ENCODE measurements at places on chromosomes 6 and 20.

DNA sequence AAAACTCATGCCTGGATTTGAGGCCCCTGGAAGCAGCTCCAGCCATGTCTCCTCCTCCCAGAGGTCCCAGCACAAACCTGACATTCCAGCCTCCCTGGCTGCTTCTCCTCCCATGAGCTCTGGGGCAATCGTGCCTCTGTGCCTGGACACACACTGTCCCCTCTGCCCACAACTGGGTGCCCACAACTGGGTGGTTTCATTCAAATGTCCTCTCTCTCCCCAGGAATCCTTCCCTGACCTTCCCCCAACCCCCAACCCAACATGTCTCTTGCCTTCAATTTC lies 37.4 kb downstream of the NOL4L start:
- DNase-seq: no peak

GRCh38 chr6:25583099-25583498 lies 68.9 kb upstream of the SCGN start:
- DNase-seq: no peak

DNA sequence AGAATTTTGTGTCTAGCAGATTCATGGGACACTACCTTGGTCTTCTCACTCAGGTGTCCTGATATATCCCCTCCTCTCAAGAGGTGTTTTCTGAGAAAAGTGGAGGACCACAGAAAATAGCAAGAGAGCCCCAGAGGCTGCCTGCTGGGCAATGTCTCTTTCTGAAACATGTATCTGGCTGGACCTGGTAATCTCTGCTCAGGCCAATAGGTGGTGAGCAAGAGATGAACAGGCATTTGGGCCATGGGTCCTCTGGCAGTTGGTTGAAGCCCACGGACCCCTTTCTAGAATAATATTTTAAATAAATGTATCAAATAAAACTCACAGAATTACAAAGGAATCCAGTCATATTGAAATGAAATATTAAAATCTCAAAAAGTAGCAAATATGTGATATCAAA lies 8.8 kb upstream of the THBD start:
- DNase-seq: no peak

DNA sequence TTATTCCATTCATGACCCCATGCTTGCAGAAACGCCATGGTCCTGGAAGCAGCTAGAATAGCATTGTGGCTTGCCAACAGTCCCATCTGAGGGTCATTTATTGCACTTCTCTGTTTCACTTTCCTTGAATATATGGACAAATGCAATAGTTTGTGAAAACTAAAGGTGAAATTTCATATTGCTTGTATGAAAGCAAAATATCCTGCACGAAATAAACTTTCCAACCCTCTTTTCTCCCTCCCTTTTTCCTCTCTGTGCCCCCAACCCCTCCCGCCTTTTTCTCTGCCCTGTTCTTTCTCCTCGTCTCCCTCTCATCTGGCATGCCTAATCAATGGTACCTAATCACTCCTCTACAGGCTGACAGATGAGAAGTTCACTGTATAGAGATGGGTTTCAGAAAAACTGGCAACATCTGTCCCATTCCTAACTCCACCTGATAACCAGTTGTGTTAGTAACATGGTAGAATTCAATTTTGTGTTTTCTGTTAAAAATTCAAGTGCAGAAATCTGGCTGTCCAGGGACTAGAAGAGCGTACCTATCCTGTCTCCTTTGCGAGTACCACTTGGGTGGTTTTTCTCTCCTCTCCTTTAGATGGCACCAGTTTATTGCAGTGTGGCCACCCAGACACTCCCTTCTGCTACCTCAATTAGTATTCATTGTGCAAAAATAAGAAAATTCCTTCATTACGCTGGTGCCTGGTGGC lies 198.6 kb downstream of the FOXA2 start:
- DNase-seq: no peak

DNA sequence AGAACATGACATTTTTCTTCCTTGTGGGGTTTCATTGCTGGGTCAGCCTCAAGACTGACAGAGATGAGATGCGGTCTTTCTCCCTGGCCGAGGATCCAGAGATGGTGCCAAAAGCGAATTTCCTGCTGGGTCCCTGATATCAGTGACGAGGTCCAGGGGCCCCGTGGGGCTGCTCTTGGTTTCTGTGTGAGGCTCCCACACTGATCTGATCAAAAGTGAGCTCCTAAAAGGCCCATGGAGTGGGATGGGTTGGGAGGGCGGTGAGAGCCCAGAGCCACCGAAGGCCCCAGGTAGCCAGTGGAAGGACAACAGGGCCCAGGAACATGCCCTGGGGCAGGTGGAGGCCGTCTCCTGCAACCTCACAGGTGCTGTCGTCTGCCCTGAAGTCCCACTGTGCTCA lies 208.4 kb upstream of the CDH4 start:
- no peak for DNase-seq

DNA sequence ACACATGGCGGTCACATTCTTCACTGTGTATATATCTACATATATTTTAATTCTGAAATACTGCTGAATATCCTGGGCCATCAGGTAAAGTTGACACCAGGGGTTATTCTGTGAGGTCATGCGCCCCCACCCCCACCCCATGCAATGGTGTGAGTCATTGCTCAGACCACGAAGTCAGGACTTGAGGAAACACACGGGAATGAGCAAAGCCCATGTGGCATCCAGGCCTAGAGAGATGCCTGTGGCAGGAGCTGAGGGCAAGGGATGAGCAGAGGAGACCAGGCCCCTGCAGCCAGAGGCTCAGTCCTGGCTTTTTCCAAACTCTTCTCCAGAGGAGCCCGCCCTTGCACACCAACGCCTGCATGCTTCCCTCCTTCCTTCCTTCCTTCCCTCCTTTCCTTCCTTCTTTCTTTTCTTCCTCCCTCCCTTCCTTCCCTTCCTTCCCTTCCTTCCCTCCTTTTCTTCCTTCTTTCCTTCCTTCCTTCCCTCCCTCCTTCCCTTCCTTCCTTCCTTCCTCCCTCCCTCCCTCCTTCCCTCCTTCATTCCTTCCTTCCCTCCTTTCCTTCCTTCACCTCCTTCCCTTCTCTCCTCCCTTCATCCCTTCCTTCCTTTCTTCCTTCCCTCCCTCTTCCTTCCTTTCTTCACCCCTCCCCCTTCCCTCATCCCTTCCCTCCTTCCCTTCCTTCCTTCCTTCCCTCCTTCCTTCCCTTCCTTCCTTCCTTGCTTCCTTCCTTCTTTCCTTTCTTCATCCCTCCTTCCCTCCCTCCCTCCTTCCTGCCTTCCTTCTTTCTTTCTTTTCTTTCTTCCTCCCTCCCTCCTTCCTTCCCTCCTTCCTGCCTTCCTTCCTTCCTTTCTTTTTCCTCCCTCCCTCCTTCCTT lies 72.0 kb upstream of the INSM1 start:
- DNase-seq: no peak

GRCh38 chr20:32621891-32622584 lies 36.9 kb upstream of the NOL4L start:
- no peak for DNase-seq

GRCh38 chr6:28944412-28944865 lies 20.7 kb upstream of the TRIM27 start:
- peak; percentile 61 for DNase-seq

DNA sequence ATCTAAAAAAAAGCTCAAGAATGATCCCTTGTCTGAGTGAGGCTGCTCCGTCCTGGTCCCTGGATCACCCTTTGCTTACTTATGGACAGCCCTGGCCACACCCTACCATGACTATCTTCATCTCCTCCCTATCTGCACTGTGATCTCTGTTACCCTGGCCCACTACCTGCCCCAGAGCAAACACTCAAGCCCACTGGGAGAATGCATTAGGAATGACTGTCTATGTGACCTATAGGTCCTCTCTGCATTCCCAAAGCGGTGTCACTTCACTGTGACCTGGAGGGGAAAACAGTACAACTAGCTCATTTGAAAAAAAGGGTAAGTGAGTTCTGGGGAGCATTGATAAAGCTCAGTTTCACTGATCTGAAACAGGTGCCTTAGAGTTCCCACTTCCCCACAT lies 86.4 kb upstream of the FOXP4 start:
- DNase-seq: no peak

GRCh38 chr6:93369586-93370134 lies 49.7 kb downstream of the EPHA7 start:
- DNase-seq: no peak

GRCh38 chr6:137264311-137265075 lies 45.3 kb upstream of the IFNGR1 start:
- no peak for DNase-seq

DNA sequence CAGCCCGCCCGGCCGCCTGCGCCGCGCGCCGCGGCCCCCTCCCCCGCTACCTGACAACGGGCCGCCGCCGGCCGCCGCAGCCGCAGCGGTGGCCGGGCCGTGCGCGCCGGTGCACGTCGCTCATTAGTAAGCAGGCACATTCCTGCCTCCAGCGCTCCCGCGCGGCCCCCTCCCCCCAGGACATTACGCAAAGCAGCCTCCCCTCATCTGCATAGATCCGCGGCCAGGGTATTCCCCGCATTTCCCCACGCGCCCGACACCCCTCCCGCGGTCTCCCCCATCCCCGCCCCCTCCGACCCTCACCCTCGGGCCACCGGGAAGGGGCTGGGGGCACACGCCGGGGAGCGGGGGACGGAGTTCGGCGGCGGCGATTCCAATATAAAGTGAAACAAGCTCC lies at the start of gene HIVEP2:
TSS of gene HIVEP2 (minus strand) at position 128 of the 397 bp plus-strand sequence. CDS start 170,438 bp downstream, outside the sequence.
- peak; percentile 85 for DNase-seq

DNA sequence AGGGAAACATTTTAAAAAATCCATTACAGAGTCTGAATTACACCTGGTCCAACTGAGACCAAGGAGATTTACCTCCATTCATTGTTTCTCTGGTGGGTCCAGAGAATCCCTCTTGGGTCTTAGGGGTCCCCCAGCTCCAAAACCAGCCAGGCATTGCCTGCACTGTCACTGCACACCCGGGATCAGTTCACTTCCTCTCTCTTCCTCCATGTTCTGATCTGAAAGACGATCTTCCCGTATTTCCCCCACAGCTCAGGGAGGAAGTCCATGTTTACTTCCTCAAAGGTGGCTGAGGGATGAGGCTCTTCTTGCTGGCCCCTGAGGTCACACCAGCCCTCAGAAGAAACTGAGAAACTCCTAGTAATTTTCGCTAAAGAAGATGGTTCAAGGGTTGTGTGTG lies 159.7 kb downstream of the BMP7 start:
- DNase-seq: no peak

DNA sequence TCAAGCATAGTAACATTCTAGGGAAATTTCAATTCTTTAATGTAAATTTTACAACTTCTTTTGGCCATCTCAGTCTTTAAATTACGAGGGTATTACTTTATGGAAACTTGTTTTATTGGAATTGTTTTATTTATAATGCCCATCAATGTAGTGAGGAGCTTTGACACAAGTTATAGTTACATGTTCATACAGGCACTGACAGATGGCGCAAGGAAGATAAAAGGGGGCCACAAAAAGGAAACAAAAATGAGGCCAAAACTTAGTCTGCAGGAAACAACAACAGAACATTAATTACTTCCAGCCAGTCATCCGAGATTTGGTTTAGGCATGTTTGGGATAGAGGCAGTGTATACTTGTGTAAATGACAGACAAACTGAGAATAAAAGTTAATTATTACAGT lies 18.3 kb downstream of the SESN1 start:
- no peak for DNase-seq

DNA sequence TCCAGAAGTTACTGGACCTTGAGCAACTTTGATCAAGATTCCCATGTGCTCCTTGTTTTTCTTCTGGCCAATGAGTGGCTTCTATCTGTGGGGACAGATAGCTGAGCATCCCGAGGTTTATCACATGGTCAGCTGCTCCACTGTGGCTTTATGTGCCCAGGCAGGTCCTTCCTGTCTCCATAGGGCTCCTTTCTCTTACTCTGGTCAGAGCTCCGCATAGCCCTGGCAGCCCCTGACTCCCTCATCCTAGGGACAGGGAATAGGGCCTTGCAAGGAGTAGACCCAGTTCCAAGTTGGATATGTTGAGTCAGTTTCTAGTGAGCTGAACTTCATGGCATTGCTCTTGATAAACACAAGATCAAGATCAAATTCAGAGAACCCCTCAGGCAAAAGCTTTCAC lies 6.4 kb upstream of the MAS1L start:
- no peak for DNase-seq

DNA sequence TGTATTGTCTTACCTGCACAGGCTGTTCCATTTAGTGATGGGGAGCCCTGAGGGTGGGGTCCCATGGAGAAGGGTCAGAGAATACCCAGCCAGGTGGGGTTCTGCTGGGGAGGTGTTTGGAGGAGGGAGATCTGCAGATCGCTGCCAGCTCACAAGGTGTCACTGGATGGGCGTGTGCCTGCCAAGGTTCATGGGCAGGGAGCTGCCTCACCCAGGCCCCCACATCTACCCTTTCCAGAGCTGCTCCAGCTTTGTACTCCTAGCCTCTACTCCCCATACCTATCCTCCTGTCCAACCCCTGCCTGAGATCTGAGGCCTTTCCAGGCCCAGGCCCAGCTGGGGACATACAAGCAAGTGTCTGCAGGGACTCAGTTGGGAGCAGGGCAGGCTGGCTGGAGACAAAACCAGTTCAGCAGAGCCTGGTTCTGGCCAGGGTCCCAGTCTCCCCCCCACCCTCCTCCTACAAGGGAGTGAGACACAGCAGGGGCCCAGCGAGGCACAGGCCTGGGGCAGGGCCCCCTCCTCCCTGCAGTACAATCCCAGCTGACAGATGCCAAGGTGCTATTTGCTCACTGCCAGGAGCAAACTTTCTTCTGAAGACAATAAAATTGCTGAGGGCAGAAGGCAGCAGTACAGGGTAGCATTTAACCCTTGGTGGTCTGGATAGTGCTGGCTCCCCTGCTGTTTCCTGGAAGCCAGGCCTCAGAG lies 19.7 kb downstream of the SPDEF start:
- no peak for DNase-seq

DNA sequence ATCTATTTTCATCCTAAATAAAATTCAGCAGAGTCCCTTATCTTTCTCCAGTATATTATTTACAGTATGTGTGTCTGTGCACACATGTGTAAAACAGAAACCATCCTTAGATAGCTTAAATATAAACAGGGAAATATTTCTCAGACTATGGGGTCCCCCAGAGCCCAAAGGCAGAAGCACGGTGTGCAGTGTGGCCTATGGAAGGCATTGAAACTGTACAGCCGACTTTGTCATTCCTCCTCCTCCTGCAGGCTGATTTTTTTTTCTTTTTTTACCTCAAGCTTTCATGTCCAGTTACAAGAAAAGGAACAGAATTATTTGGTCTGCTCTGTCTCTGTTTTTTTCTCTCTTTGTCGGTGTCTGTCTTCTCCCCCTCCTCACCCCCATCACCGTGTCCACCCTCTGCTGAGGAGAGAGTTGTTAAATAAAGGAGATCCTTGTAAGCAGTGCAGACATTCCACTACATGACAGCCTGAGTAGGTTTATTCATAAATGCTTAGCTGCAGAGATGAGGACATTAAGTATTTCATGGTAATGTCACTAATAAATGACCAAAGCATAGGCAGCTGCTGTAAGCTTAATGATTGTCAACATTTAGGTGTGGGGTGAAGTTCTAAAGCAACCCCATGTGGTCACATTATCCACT lies 31.8 kb upstream of the SLC35D3 start:
- DNase-seq: no peak
